ENCODE measurements at places on chromosomes 2 and 18. TPM values are rescaled to one million over a fixed set of nuclear protein-coding genes. Genes with fewer than 3 reads are reported as not detected.

C2orf80 gene
- not detected for total RNA-seq

IL36A gene
- total RNA-seq, result not detected

DNAH7 gene
- 1.4 TPM for total RNA-seq

PDE1A gene
- 3.6 TPM for total RNA-seq

TOGARAM2 gene
- 1.6 TPM for total RNA-seq

ERMN gene
- total RNA-seq, result 1.6 TPM

SLC11A1 gene
- 0.39 TPM for total RNA-seq

KCNJ3 gene
- 6.0 TPM for total RNA-seq

MBD1 gene
- 81.9 TPM for total RNA-seq

C1GALT1C1L gene
- 0.24 TPM for total RNA-seq

CTAGE1 gene
- not detected for total RNA-seq

LYG1 gene
- 2.1 TPM for total RNA-seq

DNA sequence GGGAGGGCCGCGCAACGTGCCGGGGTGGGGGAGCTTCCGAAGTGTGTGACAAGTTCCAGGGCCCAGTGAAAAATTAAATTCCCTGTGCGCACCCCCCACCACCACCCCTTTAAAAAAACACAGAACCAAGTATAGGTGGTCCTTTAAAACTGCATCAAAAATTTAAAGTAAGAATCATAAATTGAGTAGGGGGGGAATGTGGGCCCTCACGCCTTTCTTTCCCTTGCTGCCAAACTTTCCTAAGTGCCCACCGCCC, 2.5 kb downstream of the BCL11A start:
- no peak for DNase-seq

- peak; percentile 66 for DNase-seq
These were observed 2.9 kb upstream of the GAL3ST2 start for GRCh38 chr2:241773511-241774418.

- DNase-seq, result no peak
These were observed 82.0 kb upstream of the RANBP2 start for GRCh38 chr2:108637304-108637669.

- no peak for DNase-seq
These were observed at the start of gene SCN3A for GRCh38 chr2:165203689-165204559. SCN3A (minus strand) TSS chr2:165204050; CDS start chr2:165176394, 27,656 bp downstream.

- no peak for DNase-seq
These were observed 43.8 kb downstream of the TMEM185B start for GRCh38 chr2:120179396-120179795.

DNA sequence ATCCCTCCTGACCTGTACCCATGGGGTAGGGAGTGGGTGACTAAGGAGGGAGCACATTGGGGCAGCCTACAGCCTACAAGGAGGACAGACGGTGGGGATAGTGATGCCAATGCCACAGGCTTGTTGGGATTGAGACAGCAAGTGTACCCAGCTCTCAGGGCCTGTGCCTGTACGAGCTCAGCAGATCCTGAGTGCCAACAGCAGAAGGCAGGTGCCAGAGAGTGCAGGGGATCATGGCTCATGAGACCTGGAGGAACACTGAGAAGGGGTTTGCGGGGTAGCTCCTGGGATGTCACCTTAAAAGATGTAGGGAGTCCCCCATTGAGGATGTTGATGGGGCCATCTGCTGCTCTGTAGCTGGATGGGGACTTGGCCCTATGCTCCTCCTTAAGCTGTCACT, 10.3 kb upstream of the SNED1 start:
- DNase-seq, result no peak

GRCh38 chr2:179591690-179592089, 269.7 kb downstream of the ZNF385B start:
- DNase-seq, result no peak

DNA sequence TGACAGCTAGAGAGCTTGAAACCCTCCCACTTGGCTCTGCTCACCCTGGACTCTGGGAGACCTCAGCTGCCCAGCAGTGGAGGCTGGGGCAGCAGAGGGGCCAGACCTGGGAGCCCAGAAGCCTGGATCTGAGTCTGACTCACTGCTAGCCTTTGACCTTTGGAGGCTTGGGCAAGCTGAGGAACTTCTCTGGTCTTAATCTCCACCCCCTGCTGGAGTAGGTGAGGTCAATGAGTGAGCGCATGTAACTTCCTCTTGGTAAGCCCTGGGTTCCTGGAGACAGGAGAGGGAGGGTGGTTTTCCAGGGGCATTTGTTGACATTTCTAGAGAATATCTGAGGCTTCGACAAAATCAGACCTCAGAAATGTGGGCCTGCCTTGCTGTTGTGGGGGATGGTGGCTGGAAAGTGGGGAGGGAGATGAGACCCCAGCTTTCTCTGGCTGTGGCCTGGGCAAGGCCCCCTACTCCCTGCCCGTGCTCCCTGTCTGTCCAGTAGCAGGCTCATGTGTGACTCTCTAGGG, 73.0 kb upstream of the YWHAQ start:
- DNase-seq, result no peak

- no peak for DNase-seq
These were observed 5.9 kb upstream of the ATP5MC3 start for GRCh38 chr2:175187378-175187777.

DNA sequence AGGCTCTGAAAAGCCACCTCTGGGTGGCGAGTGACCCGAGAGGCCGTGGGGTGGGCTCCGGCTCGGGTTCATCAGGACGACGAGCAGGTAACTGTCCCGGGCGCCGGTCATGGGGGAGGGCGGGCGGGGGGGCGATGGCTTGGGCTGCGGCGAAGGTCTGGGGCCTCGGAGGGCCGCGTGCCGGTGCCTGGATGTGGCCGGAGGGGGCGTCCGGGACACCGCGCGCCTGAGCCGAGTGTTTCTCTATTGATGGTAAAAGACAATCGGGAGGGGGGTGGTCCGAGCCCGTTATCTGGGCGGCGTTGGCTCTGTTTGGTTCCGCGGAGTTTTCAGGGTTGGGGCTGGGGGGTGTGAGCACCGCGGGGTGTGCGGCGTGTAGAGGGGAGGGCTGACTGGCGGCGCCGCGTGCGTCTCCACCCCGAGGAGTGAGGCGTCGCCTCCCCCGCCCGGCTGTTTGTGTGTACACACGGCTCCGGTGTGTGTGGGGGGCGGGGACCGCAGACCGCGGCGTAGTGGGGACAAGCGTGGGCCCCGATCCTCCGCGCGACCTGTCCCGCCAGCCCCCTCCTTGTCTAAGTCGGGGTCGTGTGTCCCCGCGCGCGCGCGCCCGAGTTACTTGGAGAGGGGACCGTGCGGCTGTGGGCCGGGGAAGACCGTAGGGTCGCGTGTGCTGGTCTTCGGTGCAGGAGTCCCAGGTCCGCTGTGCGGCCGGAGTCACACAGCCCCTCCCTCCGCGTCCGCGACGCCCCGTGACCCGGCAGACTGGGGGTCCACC, 1.6 kb downstream of the CTIF start:
- peak; percentile 79 for DNase-seq

- DNase-seq, result no peak
These were observed 196.3 kb downstream of the DCDC2C start for GRCh38 chr2:3899536-3900155.

- no peak for DNase-seq
These were observed 284.1 kb downstream of the SLC4A3 start for GRCh38 chr2:219911541-219911940.

- no peak for DNase-seq
These were observed 92.1 kb downstream of the RNF144A start for GRCh38 chr2:7009207-7009911.

DNA sequence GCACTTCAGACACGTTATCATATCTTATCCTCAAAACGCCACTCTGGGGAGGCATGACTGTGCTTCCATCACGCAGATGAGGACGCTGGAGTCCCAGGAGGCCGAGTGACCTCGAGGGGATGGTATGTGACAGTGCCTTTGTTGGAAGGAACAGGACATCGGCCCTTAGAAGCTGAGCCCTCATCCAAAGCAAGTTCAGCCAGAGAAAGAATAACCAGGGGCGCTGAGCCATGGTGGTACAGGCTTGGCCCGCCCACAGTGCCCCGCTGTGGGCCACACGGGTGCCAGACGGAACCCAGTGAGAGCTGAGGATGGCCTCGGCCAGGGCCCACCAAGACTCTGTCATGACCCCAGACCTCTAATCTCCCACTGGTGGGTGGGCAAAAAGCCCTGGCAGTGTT, 31.3 kb downstream of the HS1BP3 start:
- no peak for DNase-seq

DNA sequence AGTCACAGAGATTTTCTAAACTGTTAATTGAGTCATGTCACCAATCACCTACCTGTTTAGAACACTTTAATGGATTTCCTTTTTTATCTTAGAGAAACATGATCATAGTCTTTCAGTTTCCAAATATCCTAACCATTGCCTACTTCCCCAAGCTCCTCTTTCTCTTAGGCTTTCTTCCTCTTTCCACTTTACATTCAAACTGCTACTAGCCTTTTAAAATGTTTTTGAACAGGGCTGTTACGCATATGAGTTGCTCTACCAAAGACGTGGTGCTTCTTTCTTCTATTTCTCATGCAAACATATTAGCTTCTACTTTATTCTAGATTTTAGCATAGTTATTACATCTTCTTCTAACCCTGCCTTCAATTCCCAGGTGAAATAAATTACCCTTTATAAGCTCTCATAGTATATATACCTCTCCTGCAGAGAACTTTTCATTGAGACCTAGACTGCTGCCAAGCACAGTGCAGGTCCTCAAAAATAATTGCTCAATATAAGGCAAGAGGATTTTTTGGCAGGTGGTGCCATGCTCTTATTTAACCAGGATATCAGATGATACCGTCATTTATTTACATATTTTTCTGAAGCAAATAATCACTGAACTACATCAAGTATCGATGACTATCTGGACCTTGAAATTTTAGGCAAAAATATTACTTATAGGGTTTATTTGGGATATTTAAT, 937.1 kb downstream of the TSN start:
- no peak for DNase-seq

- DNase-seq, result no peak
These were observed 6.4 kb upstream of the ODC1 start for GRCh38 chr2:10454505-10454904.

GRCh38 chr2:239261796-239262483, 138.9 kb downstream of the HDAC4 start:
- DNase-seq, result no peak

- no peak for DNase-seq
These were observed 62.6 kb downstream of the ZNF236 start for GRCh38 chr18:76885001-76885400.

DNA sequence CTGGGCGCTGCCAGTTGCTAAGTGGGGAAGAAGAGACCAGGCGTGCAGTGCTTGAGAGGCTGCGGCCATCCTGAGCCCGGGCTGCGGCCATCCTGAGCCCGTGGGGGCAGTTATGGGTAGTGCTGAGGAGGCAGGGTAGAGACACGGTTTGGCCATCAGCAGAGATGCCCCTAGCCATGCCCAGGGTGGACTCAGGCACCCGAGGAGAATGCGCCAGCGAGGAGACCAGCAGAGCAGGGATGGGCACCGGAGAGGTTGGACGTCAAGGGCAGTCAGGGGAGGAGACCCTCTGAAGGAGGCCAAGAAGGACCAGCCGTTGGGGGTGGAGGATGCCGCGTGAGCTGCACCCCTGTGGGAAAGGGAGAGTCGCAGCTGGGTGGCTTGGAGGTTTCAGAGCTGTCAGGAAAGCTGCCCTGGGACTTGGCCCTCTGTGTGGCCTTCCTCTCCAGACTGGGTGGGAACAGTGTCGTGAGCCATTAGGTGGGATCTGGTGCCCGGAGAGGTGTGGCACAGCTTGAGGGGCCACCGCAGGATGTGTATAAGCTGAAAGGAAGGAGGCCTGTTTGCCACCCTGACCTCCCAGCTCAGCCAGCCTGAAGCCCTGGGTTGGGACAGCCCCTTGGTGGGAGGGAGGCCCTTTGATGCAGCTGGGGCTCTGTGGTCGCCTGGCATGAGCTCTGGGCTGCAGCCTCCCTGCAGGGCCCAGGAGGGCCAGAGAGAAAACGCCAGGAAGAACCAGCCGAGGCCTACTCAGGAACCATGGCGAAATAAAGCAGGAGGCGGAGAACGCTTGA, 56.0 kb downstream of the SH3BP4 start:
- no peak for DNase-seq

DNA sequence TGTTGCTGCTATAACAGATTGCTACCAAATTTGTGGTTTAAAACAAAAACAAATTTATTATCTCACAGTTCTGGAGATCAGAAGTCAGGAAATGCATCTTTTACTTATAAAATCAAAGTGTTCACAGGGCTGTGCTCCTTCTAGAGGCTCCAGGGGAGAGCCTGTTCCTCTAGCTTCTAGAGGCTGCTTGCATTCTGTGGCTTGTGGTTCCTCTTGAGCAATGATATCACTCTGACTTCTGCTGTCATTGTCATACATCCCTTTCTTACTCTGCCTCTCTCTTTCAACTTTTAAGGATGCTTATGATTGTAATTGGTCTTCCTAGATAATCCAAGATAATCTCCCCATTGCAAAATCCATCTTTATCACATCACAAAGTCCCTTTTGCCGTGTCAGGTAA, 6.1 kb upstream of the DCC start:
- no peak for DNase-seq

- DNase-seq, result no peak
These were observed 205.7 kb downstream of the DSEL start for GRCh38 chr18:67310826-67311225.

DNA sequence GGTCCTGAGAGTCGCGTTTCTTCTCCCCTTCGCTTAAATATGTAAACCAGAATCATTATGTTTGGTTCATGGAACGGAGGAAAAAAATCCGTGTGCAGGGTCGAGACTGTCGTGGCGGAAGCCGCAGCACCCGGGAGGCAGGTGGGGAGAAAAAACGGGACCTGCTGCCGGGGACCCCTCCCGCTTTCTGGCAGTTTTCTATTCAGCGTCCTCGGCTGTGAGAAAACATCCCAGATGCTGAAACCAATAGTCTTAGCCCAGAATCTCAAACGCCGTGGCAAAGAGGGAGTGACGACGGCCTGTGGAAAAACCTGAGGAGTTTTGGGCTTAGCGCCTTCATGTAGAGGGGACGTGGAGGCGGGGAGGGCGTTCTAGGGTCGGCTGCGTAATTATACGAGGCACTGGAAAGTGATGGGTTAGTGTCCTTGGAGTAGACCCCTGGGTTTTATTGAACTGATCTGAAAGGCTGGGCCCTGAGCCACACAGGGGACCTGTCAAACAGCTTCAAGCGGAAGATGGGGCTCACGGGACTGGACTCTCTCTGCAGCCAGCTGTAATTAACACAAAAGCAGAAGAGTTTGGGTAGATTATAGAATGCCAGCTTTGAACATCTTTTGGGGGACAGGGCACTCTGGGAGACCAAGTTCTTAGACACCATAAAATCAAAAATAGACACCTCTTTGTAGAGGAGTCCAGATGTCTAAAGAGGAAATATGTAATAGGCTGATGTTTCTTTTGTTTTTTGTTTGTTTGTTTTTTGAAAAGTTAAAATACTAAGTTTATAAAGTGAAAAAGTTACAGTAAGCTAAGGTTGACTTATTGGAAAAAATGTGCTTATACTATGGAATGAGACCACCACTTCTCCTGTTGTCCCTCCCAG, 834 bp upstream of the BUB1 start:
- DNase-seq, result no peak

Data from type B pancreatic cell (in vitro differentiated cells).